ENCODE measurements at places on chromosomes 3 and 15.
A peak's percentile ranks its signal among the peaks of the same experiment; 100 is the strongest.

GRCh38 chr15:68818769-68819494 is 1.8 kb downstream of the ANP32A start:
- DNase-seq, result no peak

DNA sequence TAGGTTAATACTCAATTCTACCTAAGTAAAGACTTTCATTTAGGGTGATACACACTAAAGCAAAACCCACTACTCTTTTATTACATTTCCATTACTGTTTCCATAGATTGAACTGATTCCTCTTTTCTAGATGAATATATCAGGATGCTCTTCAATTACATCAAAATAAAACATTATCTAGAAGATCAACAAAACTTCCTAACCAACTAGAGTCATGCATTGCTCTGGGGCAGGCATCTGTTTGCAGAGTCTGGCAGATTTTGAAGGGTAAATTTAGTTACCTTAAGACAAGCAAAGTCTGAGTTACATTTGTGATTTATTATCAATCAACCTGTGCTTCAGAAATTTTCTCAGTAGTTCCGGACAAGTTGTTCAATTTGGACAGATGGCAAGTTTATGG is 117.1 kb downstream of the NEK11 start:
- DNase-seq, result no peak

GRCh38 chr3:14150078-14150477 is 25.2 kb downstream of the TMEM43 start:
- DNase-seq, result no peak

- DNase-seq, result no peak
Measured at GRCh38 chr3:32153414-32154204, 47.2 kb downstream of the GPD1L start.

GRCh38 chr3:118501152-118501551 is 533.5 kb downstream of the IGSF11 start:
- peak; percentile 7 for DNase-seq

- no peak for DNase-seq
Measured at GRCh38 chr3:55357796-55358195, 129.3 kb downstream of the WNT5A start.

DNA sequence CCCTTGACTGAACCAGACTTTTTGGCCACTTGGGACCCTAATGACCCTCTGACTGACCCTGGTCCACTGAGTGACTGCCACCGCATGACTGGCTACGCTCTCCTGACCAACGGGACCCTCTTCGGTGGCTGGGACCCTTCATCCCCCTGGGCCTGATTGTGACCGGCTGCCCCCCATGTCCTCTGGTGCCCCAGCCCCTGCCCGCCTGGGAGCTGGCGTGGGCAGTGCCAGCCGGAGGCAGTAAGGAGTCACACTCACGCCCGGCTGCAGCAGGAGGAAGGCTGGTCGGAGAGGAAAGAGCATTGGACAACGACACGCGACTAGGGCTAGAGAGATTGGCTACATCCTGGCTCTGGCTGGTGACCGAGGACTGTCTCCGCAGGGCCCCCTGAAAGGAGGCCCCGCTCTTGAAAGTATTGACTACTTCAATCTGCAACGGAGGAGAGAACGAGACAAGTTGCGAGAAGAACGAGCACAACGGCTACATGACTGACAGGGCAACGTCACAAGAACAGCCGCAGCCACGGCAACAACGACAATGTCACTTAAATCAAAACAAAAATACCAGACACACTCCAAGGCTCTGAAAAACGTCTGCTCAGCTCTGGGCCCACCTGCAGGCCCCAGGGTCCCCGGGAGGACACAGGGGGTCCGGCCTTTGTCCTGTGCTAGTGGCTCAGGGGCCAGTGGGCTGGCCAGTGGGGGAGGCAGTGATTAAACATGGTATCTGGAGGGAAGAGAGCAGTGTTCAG is 15.1 kb upstream of the SEC13 start:
- no peak for DNase-seq

- DNase-seq, result no peak
Measured at GRCh38 chr15:70436428-70436827, 326.9 kb downstream of the UACA start.

- peak; percentile 42 for DNase-seq
Measured at GRCh38 chr15:40330368-40330836, 6.9 kb downstream of the INAFM2 start.

DNA sequence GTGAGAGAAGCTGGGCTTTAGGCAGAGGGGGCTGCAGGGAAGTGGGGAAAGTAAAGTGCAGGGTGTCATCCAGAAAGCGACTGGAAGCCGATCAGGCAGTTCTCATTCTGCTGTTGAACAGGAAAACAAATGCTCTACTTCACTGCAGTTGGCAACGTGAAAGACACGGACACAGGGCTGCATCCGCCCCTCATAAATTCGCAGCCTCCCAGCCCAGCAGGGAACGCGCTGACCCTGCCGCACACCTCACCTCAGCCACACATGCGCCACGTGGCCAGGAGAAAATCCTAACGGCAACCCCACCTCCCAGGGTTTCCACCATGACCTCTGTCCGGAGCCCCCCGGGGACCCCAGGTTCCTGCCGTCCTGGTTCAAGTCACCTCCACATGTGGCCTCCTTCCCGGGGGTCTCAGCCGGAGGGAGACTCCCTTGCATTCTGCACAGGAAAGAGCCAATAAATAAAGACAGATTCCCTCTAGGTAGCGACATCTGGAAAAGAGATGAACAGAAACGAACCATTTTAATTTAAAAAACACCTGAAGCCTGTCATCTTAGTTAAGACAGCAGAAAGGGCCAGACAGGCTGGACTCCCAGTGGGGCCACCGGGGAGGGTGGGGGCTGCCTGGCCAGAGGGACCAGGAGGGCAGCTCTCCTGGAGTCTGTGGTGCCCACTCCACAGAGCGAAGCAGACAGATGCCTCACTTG is 118.7 kb downstream of the TMEM266 start:
- no peak for DNase-seq

DNA sequence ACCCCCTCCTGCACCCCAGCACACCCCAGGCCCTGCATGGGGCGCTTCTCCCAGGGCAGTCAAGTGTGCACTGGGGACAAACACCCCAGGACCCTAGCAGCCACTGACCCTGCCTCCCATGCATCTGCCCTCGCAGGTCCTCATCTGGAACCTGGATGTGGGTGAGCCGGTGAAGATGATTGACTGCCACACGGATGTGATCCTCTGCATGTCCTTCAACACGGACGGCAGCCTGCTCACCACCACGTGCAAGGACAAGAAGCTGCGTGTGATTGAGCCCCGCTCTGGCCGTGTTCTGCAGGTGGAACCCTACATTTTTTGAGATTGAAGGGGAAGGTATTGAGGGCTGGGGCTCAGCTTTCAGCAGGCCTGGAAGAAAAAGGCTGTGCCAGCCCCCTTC is 109.3 kb downstream of the ANP32A start:
- DNase-seq, result no peak

GRCh38 chr15:79091204-79091867 is 756 bp upstream of the RASGRF1 start:
- DNase-seq, result peak; percentile 45

DNA sequence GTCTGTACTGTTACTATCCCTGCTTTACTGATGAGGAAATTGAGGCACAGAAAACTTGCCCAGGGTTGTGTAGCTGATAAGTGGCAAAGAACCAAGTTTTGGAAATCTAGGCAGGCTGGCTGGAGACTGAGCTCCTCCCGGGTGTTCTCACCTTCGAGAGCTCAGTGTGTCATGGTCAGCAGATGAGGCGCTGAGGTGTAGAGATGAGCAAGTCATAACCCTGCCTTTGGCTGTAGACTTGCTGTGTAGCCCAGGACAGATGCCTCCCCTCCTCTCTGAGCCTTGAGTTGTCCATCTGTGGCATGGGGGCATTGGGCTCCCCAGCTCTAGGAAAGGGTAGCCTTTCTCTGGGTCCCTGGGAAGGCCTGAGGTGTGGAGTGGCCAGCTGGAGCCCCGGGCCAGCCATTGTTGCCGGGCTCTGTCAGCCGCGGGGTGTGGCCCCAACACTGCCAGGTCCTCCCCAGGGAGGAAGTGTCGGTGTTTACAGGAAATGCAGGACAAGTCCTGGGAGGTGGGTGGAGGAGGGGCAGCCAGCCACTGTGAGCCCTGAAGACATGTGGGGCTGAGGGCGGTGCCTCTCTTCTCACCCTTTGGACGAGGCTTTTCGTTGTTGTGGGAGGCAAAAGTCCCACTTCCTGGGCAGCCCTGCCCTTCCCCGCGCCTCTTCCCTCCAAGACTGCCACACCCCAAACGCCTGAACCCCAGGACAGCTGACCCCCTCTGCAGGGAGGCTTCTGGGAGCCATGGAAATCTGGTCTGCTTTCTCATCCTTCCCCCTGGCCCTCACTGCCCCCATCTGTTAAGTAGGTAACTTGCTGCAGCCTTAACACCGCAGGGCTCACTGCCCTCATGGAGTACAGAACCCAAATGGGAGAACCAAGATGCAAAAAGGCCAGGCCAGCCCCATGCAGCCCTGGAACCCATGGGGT is 29.1 kb downstream of the FGD5 start:
- no peak for DNase-seq

DNA sequence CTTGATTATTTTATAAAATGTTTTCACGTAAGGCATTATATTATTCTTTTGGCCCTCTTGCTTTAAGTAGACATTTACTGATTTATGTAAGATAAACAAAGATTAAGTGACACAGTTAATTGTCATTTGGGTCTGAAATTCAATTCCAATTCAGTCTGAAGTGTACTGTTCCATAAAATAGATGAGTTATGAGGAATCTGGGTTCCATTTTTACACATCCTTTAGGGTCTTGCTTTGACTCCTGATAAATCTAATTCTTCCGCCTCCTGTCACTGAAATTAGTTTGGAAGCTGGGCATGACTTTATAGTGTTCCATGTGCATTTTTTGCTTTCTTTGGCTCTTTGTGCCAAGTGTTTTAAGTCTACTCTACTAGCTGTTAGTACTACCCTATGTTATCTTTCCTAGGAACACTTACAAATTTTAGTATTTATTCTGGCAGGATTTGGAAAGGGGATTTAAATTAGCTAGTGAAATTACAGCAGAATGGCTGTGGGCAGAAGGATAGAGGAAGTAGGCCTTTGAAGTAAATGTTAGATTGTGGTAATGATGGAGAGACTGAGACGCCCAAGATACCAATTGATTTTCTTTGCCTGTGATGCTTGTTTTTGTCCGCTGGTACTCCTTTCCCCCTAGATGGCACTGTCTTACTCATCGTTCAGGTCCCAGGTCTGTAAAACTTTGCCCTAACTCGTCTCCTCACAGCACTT is 14.3 kb downstream of the ARL8B start:
- DNase-seq, result peak; percentile 10

GRCh38 chr3:55409806-55410205 is 77.3 kb downstream of the WNT5A start:
- peak; percentile 25 for DNase-seq

DNA sequence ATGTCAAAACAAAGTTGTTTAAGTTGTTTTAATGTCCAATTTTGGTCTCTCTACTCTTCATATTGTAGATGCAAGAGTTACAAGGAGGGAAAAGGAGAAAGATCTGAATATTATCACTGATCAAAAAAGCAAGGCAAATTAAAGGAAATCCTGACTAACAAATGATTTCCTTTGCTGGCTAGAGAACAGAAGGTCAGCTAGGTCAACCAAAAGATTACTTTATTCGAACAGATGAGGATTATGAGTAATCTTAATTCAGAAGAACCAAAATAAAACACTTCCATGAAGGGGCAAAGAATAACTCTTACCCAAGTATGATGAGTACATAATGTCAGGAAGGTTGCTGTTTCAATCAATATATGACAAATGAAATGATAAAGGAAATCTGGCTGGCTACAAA is 33.8 kb downstream of the CPNE4 start:
- no peak for DNase-seq

GRCh38 chr3:31732548-31732947 is 199.8 kb downstream of the STT3B start:
- DNase-seq, result no peak

GRCh38 chr3:149701977-149702350 is 44.1 kb upstream of the WWTR1 start:
- no peak for DNase-seq

DNA sequence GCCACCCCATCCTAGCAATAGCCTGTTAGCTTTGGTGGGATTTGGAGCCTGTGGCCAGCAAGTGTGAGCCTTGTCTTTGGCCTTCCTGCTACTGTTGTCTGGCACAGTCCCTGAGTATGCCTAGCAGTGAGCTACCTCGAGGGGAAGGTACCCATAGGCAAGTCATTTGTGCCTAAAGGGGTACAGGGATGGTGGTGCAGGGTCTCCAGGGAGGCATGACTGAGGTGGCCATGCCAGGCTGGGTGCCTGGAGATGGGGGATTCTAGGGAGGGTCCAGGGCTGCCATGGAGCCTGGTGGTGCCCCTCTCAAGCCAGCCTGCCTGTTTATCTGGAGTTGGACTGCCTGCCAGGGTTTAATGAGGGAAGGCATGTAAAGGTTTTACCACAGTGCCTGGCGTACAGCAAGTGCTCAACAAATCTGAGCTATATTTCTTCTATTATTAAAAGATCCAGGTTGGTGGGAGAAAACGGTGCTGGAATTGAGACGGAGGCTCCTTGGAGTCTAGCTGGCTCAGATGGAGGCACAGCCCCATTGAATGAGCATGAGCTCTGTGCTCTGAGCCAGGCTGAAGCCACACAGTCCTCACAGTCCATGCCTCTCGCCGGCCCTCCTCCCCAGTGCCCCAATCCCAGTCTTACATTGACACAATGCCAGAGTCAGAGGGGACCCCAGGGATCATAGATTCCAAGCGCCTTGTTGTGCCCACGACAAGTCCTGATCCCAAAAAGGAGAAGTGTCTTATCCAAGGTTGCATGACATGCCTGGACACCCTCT is 76.2 kb downstream of the CORO2B start:
- DNase-seq, result no peak

GRCh38 chr3:137205394-137206045 is 247.7 kb downstream of the IL20RB start:
- no peak for DNase-seq

DNA sequence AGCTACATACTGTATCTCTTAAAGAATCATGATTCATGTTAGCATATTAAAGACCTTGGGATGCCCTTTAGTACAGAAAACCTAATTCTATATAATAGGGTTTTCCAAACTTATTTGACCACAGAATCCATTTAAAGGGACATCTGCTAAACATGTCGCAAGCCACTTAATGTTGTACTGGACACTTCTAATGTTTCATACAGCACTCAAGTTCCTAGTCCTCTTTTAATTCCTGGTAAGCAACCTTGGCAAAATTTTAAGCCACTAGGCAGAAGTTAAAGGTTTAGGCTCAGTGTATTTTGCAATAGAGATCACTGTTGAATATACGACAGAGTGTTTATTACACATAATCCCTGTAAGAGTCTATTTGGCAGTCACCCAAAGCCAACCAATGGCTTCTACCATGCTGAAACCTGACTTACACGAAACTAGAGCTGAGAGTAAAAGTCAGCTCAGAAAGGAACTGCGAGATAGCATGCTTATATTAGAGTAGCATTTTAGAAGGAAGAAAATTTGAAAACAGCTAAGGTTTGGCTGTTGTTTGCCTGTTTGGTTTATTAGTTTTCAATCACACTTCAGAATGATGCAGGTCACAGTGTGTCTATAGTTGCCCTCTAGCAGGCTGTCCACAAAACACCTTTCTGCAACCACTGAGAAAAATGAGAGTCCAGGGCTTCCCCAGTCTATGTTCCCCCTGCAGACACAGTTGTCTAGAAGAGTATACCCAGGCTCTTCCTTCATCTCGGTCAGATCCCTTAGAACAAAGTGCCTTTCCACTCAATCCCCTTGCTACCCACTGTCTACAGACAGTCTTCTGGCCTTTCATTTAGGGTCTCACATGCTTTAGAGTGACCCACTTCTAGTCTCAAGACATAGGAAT is 104.4 kb downstream of the FMN1 start:
- DNase-seq, result no peak

Measured in AG20443 (cell line).